ENCODE measurements at places on chromosomes 5 and 9.

- no peak for DNase-seq
These were observed at the start of gene PDE4D for GRCh38 chr5:59893429-59894227. Gene PDE4D, minus strand, starts transcription at chr5:59893726.

DNA sequence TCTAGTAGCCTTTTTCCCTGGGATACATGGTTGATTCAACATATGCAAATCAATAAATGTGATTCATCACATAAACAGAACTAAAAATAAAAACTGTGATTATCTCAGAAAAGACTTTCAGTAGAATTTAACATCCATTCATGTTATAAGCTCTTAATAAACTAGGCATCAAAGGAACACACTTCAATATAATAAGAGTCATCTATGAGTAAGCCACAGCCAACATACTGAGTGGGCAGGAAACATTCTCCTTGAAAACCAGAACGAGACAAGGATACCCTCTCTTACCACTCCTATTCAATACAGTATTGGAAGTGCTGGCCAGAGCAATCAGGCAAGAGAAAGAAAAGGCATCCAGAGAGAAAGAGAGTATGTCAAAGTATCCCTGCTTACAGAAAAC lies 239.9 kb downstream of the ATPSCKMT start:
- no peak for DNase-seq

GRCh38 chr5:6726006-6726405 lies 12.8 kb downstream of the TENT4A start:
- no peak for DNase-seq

DNA sequence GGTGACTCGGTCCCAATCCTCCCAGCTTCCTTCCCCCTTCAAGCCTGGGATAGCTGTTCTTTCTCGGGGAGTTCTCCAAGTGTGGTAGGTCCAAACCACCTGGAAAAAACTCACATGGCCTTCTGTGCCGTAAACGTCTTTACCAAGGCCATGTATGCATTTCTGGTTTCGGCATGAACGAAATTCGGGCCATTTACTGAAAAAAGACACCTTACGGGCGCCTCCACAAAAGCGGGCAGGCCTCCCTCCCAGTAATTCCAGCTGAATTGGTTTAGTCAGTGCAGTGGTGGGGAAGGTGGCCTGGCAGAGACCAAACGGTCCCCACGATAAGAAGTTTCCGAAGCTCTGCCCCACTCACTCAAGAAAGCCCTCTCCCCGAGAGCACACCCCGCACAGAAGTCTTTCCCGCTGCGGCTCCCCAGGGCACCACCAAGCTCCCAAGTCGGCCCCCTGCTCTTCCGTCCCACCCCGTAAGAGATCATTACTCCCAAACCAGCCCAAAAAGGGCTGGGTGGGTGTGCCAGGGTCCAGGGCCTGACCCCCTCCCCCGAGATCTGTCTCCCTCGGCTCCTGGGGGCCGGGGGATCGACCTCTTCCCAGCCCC lies 86.3 kb upstream of the MELK start:
- no peak for DNase-seq

- DNase-seq = no peak
These were observed 49.5 kb downstream of the RXRA start for GRCh38 chr9:134375430-134376385.

GRCh38 chr5:151480384-151481293 lies 33.2 kb downstream of the SLC36A1 start:
- DNase-seq = no peak

GRCh38 chr5:81819556-81820317 lies 68.8 kb upstream of the SSBP2 start:
- DNase-seq = no peak

DNA sequence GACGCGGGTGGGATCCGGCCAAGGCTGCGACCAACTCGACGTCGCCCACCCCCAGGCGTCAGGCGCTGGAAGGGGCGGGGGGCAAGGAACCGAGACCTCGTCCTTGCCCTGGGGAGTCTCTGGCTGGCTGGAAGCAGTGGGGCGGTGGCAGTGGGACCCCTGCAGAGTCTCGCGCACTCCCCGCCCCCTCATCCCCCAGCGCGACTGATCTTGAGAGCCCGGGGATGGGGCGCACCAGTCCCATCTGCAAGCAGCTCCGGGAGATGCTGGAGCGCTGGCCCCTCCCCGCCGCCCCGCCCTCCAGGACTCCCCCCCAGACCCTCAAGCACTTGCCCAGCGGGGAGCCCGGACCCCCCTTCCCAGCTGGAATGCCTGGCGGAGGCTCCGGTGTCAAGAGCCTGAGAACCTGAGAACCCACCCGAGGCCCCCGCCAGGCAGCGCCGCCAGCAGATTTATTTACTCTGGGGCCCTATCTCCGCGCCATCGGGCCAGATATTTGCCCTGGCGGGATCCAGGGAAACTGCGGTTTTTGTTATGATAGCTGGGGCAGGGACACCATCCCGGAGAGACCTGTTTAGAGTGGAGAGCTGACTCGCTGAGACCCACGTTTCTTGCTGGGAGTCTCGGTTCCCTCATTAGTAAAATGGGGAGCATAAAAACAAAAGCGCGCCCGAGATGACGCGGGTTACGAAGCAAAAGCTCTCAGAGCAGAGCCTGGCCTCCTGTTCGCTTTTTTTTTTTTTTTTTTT lies 1.2 kb downstream of the PRRT1B start:
- no peak for DNase-seq

- DNase-seq = no peak
These were observed 15.4 kb upstream of the C5orf47 start for GRCh38 chr5:173973616-173973969.

- DNase-seq = no peak
These were observed 499.1 kb downstream of the CDK5RAP2 start for GRCh38 chr9:120080849-120081248.

DNA sequence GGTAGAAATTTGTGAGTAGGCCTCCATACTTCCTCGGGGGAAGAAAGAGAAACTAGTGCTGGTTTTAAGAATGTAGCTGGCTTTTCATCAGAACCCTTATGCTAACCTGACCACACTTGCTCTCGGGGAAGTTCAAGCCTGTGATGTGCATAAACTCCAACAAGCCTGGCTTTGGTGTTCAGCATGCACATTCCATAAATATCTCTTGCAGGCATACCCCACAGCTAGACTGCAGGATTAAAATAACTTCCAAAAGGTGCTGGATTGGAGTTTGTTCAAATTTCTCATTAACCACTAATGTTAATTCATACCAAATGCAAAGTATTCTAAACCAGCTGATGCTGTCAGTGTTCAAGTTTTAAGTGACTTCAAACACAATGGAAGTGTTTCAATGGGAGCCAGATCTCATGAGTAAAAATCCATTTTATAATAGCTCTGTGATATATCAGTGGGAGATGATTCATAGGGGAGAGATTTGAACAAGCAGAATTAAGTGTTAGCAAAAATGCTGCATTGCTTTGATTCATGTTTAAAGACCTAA lies 79.4 kb downstream of the NPR3 start:
- DNase-seq = no peak

DNA sequence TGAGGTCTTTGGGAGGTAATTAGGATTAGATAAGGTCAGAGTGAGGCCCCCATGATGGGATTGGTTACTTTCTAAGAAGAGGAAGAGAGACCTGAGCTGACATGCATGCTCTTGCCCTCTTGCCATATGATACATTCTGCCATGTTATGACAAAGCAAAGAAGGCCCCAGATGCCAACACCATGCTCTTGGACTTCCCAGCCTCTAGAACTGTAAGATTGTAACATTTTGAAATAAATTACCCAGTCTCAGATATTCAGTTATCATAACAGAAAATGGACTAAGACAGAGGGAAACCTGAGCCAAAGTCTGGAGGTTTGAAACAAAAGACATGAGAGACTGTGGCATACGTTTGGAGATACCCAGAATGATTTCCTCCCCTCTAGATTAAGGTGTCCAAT lies 318.6 kb downstream of the ARHGEF28 start:
- DNase-seq = no peak
